ENCODE measurements at places on chromosomes 4 and X.

- no peak for DNase-seq
These were observed 40.4 kb downstream of the RNF212 start for GRCh38 chr4:1072830-1073446.

- no peak for DNase-seq
These were observed 232.9 kb upstream of the F9 start for GRCh38 chrX:139297638-139298037.

GRCh38 chr4:94131212-94131611, 76.5 kb upstream of the SMARCAD1 start:
- no peak for DNase-seq

- no peak for DNase-seq
These were observed 34.9 kb upstream of the CRMP1 start for GRCh38 chr4:5927747-5928146.

DNA sequence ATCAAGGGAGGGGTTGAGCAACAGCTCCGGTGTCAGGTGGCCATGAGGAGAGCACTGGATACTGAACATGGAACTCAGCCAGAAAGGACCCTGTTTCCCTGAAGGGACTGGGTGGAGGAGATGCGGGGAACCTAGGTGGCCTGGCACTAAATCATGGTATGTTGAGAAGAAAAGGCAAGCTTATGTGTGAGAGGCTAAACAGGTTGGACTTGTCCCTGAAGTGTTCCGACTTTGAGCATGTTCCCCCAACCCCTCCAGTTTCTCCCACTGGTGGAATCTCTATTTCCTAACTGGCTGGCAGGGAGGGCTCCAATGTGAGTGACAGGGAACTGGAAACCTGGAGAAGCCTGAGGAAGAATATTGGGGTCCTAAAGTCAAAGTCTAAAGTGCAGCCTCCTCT, 69.5 kb downstream of the PLAC1 start:
- DNase-seq: no peak

GRCh38 chr4:40812856-40813255, 63.1 kb downstream of the NSUN7 start:
- DNase-seq: no peak

- DNase-seq: no peak
These were observed 13.2 kb upstream of the PCDH18 start for GRCh38 chr4:137545461-137545861.

DNA sequence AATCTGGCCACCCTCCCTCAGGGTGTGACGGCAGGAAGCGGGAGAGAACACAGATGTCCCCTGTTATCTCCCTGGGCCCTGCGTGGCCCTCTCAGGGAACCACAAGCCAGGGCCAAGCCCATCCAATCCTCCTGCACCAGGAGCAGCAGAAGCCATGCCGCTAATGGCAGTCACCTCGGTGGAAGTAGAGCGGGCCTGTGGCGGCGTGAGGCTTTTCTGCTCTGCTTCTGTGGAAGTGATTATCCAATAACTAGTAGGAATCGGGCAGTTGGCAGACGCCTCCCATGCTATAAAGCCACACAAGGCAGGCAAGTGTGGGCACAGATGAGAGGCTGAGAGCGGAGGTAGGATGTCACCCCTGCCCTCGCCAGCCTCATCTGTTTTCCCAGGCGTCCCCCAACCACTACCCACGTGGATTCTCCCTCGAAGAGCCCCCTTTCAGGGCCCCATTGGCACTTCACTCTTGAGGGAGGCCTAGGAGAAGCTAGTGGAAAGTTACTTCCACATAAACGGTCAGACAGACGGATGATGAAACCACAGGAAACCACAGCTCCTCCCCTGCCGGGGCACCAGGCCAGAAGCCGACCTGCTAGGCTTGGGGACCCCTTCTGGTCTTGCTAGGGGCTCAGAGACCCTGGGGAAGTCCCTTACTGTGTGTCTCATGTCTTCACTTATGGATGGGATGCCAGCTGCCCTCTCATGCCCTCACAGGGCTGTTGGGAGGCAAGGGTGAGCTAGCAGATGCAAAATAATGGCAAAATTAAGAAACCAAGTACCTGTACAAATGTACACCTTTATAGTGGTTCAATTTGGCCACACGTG, 18.8 kb upstream of the TMSB4X start:
- DNase-seq: no peak

GRCh38 chr4:167831855-167832254, 260.5 kb upstream of the ANXA10 start:
- DNase-seq: no peak

DNA sequence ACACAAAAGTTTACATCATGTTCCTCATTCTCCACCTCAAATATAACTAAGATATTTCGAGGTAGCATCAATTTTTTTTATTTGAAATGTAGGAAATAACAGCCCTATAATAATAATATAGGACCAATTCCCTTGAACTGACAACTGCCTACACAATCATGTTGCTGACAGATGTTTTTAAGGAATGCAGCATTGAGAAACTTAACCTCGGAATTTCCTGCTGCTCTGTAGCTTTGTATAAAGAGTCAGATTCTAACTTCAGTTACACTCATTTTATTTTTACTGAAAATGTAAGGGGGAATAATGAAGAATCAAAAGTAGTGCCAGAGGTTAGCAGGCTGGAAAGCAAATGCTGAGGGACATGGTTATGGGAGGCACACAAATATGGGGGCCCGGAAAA, 235.8 kb downstream of the RBMX2 start:
- no peak for DNase-seq

DNA sequence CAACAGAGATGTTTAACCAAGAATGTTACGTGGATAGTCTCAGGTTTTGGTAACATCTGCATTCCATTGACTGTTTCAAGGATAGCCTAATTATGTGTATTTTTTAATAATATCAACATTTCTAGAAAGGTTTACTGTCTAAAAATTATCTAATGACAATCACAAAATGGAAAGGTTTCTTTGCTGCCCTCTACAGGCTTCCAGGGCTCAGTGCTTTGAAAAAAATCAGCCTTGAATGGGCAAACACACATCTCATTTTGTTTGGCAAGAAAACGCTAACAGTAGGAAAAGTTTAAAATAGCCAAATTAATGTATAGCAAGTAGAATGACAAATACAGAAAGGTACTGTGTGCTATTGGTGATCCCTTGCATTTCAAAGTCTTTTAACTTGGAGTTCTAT, 223.4 kb upstream of the PRPS2 start:
- no peak for DNase-seq

DNA sequence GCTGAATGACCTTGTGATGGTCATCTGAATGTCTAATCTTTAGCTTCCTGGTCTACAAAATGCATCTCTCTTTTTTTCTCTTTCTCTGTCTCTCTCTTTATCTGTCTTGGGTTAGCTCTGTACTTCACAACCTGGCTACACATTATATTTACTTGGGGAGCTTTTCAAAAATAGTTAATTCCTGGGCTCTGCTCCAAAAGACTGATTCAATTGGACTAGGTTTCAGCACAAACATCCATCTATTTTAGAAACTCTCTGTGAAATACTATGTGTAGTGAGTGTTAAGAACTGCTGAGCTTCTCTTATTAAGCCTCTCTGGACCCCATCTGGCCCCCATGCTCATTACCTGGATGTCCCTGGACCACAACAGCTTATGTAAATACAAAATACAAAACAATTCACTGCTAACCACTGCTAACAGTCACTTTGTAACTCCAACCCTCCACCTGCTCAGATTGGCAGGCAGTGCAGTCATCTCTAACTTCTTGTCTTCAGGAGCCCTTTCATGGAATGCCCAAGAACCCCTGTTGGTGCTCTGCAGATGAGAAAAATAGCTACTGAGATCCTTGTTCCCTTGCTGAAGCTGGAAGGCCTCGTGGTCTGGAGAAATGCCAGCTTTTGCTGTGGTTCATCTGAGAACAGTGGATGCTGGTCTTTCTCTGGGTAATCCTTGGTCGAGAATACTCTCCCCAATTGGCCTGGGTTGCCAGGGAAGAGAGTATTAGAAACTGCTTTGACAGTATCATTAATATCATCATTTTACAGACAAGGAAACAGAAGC, 14.8 kb upstream of the BOD1L1 start:
- no peak for DNase-seq

- DNase-seq: peak; percentile 71
These were observed 12.6 kb downstream of the EFNB1 start for GRCh38 chrX:68841251-68842049.

DNA sequence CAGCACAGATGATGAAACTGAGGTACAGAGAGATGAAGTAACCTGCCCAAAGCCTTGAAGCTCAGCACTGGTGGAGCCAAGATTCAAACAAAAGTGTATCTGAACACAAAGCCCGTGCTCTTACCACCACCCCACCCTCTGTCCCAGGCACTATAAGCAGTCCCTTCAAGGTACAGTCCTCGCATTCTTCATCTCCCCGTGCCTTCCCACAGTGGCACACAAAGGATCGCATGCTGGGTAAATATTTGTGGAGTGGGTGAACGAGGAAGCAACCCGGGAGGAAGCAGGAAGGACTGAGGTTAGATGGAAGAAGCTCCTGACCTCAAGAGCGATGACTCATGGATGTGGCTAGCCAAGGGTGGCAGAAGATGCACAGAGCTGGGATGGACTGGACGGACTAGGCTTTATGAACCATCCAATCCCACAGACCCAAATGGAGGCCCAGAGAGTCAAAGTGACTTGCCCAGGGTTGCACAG, 18.4 kb downstream of the IQSEC2 start:
- no peak for DNase-seq

DNA sequence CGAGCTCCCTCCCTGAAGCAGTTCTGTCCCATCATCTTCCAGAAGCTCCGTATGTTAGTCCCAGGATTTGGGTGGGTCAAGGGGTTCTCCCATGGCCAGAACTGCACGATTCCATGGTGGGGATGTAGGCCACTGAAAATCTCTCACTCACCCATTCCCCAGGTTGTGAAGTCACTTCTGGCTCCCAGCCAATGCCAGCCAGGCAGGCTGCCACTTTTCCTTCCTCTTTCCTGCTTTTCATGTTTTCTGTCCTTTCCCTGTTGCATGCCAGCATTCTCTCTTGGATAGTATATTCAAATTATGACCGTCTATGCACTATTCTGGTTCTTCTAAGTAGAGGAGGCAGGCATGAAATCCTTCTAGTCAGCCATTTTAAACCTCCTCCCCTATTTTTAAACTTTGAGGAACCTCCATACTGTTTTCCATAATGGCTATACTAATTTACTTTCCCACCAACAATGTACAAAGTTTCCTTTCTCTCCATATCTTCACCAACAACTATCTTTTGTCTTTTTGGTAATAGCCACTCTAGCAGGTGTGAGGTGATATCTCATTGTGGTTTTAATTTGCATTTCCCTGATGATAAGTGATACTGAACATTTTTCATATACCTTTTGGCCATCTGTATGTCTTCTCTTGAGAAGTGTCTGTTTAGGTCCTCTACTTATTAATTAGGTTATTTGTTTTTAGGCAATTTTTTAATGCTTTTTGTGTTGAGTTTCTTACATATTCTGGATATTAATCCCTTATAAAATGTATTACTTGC, 182.1 kb upstream of the TET2 start:
- no peak for DNase-seq

GRCh38 chr4:159594576-159594975, 491.7 kb downstream of the RAPGEF2 start:
- no peak for DNase-seq

GRCh38 chr4:86961605-86962295, 26.9 kb downstream of the AFF1 start:
- peak; percentile 61 for DNase-seq

DNA sequence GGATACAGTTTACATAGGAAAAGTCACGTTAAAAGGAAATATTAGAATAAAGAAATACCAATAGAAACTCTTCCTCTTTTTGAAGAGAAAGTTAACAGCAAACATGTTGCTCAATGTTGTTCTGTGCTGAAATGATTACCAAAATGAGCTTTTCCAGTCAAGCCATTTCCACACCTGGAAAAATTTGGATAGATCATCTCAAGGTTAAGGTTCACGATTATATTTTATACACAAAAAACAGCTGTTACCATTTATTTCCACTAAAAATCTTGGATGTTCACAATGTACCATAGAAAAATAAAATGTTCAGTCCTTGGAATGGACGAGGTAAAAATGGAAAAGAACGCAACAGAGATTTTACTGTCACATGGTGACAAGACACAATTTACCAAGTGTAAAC, 218.7 kb downstream of the SCFD2 start:
- DNase-seq: no peak

- DNase-seq: no peak
These were observed 609.3 kb downstream of the FSTL5 start for GRCh38 chr4:161554372-161554990.

GRCh38 chr4:20127626-20128025, 124.1 kb upstream of the SLIT2 start:
- no peak for DNase-seq

DNA sequence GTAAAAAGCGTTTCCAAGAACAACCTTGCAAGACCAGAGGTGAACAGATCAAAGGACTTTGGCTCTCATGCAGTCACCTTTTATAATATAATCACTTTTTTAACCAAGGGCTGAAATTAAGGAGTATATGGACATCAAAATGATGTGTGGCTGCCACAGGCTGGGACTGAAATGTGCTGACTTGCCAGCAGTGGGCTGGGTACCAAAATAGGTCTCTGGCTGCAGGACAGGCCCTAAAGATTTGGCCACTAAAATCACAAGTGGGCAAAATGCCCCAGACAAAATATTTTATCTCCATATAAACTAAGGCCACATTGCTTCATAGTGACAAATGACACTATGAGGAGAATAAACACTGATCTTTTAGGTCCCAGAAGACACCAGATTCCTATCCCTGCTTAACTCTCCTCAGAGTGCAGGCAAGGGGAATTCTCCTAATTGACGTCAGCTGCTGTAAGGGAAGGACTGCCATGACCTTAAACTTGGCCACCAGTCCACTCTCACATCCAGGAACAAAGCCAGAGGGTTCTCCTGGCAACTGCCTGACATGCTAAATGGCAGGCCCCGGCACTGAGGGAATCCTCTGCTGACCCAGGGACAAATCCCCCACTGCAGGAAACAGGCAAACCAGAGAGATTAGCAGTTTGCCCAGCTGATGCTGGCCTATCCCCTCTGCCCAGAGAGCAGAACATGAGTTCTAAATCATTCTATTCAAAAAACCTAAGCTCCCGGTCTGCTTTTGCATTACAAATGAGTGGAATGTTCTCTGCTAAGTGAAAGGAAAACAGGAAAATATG, 155.8 kb downstream of the PPP3CA start:
- DNase-seq: no peak

GRCh38 chr4:168538632-168539031, 41.8 kb downstream of the PALLD start:
- no peak for DNase-seq

GRCh38 chr4:96145601-96146000, 305.7 kb downstream of the PDHA2 start:
- DNase-seq: no peak

GRCh38 chr4:128385683-128386304, 98.2 kb upstream of the PGRMC2 start:
- no peak for DNase-seq

GRCh38 chr4:174496631-174497432, 25.5 kb downstream of the HPGD start:
- no peak for DNase-seq

DNA sequence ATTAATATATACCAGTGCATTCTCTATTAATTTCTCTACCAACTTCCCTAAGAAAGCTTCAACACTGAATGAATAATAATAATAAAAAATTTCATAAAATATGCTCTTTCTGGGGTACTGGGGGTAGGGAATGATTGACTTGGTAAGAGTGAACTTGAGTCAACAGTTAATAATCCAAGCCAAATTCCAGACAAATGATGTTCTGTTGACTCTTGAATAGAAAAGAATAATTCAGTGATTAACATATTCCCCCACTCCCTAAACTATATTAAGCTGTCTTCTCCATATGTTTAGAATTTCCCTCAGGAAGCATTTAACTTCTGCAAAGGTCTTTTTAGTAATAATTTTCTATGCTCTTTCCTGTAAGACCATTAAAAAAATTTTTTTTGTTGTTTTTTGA, 12.3 kb downstream of the PGRMC2 start:
- no peak for DNase-seq

All from DMS79 (cell line).